ENCODE measurements at places on chromosomes 13 and 19.

DNA sequence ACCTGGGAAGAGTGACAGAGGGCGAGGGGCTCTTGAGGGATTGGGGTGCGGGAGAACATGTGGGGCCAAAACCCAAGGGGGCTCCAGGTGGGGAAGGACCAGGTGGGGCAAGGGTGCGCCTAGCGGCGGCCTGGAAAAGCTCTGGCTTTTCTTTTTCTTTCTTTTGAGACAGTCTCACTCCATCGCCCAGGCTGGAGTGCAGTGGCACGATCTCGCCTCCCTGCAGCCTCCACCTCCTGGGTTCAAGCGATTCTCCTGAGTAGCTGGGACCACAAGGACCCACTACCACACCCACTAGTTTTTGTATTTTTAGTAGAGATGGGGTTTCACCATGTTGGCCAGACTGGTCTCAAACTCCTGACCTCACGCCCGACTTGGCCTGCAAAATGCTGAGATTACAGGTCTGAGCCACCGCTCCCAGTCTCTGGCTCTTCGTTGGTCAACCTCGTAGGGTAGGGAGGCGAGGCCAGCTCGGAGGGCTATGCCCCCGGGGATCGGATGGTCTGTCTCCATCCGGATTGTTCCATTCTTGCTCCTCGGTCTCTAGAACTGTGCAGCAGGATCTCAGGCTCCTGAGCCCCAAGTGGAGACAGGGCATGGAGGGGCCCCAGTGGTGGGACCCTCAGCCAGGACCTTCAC lies 3.7 kb downstream of the GADD45B start:
- no peak for DNase-seq

DNA sequence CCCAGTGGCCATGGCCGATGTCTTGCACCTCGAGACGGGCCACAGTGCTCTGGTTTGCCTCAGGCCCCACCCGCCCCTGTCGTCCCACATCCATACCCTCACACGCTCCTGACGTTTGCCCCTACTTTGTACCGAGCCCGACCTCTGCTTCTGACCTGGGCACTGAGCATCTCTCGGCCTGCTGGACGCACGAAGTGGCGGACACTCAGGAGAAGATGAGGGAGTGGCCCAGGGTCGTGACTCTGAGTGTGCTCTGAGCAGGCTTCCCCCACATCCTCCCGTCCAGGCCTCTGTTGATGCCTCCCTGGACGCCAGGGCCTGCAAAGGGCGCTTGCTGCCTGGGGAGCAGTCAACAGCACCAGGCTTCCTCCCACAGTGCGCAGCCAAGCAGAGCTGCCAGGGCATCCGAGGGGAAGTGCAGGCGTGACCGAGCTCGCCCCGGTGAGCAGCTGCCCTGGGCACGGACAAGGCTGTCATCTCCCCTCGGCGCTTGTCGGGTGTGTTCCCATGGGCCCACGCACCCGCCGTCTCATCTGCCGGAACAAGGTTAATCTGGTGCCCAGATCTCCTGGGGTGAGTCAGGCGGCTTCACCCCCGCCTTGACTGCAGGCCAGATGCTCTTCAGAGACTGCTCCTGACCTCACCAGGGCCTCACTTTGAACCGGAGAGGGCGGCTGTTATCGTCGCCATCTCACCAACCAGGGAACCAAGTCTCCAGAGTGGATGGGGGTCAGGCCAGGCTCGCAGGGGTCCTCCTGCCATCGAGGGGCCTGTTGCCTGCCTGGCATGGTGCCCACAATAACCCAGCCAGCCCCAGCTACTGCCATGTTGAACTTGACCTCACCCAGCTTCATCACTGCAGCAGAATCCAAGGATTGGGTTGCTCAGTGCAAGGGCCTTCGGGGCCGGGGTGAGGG lies 27.2 kb downstream of the COMP start:
- no peak for DNase-seq

- no peak for DNase-seq
These were observed 50.7 kb downstream of the ZNF723 start for GRCh38 chr19:22882797-22883196.

- no peak for DNase-seq
These were observed 103.7 kb downstream of the MYO16 start for GRCh38 chr13:108733022-108733560.

GRCh38 chr13:50382511-50382910 lies 367.3 kb downstream of the KCNRG start:
- no peak for DNase-seq

DNA sequence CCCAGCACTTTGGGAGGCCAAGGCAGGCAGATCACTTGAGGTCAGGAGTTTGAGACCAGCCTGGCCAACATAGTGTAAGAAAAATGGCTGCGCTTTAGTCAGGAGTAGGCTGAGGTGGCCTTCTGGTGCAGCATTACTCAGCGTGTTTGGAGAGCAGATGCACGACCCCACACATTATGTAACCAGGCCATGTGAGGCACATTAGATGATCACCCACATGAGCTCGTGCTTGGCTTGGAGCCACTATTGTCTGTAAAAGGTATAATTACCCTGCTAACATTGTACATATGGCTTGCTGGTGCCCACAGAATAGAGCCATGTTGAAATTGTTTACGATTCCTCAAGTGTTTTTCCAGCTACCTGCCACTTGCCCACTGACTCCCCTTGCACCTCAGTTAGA lies 24.0 kb upstream of the SCEL start:
- DNase-seq = no peak

DNA sequence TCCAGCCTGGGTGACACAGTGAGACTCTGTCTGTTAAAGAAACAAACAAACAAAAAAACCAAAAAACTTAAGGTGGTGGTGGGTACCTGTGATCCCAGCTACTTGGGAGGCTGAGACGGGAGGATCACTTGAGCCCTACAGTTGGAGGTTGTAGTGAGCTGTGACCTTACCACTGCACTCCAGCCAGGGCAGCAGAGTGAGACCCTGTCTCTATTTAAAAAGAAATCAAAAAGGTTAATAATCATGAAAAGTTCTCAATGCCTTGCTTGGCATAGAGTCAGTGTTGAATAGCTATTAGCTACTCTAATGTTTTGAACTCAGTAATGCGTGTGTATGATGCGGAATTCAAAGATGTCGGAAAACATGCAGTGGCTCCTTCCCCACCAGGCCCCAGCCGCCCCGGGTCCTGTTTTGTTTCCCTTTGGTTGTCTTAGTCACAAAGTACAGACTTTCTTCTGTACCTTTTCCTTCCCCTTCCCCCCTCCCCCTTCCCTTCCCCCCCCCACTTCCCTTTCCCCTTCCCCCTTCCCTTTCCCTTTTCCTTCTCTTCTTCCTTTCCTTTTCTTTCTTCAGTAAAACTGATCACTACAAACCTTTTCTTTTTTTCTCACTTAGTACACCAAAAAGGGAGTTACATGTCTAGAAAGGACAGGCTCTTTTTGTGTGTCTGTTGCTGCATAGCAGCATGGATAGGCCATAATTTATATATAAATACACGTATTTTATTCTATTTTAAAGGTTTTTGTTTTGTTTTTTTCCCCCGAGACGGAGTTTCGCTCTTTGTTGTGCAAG lies 35.2 kb downstream of the DNM2 start:
- DNase-seq = no peak

DNA sequence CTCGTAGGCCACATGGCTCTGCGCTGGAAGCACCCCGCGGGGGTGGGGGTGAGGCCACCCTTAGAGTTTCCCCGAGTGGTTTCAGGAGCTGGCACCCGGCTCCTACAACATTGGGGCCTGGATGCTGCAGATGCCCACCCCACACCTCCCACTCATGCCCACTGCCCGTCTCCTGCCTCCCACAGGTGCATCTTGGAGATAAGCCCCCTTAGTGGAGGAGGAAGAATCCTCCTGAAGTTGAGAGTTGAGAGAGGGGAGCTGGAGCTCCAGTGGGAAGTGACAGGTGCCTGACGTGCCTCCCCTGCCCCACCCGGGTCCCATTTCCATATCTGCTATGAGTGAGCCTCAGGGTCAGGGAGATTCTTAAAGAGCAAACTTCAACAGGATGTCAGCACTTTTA lies 341.3 kb downstream of the TEX29 start:
- no peak for DNase-seq

- DNase-seq = no peak
These were observed 4.1 kb downstream of the C1QTNF9 start for GRCh38 chr13:24313439-24313838.

GRCh38 chr19:12932392-12933286 lies 872 bp downstream of the FARSA start:
- no peak for DNase-seq

- DNase-seq = no peak
These were observed 9.3 kb upstream of the CEACAM7 start for GRCh38 chr19:41697198-41697855.

DNA sequence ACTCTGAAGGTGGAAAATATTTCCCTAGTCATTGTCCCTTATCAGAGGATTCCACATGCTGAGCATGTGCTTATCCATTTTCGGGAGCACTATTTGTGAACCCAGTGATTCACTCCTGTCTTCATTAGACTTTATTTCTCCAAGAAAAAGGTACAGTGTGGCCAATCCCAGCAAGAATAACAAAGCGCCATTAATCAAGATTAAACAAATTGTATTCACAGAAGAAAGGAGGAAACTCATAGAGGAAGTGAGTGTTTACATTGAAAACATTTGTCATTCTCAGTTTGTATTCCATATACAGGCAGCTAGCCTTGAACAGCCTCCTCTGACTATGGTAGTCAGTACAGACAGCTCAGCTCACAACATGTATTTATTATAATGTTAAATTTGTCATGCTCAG lies 1669.9 kb upstream of the SPRY2 start:
- no peak for DNase-seq

GRCh38 chr19:1070931-1071791 lies 4.2 kb downstream of the ARHGAP45 start:
- no peak for DNase-seq

DNA sequence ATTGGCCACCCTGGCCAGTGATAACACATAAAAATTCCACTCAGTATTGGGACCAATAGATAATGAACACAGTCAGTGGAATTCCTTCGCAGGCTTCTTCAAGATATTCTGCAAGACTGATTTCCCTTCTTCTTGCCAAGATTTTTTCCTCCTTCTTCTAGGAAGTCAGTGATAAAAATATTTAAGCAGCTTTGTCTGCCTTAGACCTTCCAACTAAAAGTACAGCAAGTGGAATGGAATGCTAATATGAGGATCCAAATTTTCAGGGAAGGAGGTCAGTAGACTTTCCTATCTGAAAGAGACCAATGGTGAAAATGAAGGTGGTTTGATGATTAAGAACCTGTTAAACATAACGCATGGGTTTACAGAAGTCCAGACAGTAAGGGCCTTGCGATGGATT lies 9.6 kb downstream of the STARD13 start:
- no peak for DNase-seq

DNA sequence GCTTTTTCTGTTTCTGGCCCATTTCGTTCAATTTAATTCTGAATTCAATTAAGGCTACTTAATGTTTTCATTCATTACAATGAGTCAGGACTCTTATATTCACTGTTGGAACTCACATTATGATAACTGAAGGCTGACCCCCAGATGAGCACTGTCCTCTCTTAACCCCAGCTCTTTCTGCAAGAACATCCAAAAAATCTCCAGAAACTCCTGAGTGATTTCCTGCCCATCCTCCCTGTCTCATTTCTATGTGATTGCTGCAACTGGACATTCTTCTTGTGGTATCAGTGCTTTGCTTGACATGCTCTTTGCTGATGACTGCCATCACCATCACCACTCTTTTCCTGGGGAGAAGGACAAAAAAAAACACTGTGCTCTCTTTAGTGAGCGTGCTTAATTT lies 240.3 kb downstream of the SPRY2 start:
- DNase-seq = no peak

- no peak for DNase-seq
These were observed 1471.7 kb upstream of the PRR20A start for GRCh38 chr13:55669051-55669450.

DNA sequence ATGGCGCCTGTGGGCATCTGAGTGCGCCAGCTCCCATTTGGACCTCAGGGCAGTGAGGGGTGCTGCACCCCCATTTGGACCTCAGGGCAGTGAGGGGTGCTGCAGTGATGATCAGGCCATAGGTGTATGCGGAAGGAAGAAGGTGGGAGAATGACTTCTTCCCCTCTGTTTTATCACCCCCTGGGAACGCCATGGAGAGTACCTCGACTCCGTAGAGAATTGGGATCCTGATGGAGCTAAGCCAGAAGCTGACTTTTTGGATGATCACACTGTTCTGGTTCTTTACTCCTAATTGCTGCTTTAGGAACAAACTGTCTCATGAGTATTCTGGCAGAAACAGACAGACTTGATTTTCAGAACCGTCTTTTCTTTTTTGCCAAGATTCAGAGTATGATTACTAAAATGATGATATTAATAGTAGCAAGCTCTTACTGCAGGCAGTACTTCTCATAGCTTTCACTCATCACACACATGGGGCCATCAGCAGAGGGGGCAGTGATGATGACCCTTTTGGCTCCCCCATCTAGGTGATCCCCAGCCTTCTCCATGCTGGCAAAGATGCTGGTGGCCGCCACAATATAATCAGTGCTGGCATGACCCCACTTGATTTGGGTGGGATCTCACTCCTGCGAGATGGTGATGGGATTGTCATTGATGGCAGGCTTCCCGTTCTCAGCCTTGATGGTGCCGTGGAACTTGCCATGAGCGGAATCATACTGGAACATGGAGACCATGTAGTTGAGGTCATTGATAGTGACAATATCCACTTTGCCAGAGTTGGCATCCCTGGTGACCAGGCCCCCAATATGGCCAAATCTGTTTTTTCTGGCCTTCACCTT lies 10.3 kb upstream of the UBAC2 start:
- DNase-seq = no peak

DNA sequence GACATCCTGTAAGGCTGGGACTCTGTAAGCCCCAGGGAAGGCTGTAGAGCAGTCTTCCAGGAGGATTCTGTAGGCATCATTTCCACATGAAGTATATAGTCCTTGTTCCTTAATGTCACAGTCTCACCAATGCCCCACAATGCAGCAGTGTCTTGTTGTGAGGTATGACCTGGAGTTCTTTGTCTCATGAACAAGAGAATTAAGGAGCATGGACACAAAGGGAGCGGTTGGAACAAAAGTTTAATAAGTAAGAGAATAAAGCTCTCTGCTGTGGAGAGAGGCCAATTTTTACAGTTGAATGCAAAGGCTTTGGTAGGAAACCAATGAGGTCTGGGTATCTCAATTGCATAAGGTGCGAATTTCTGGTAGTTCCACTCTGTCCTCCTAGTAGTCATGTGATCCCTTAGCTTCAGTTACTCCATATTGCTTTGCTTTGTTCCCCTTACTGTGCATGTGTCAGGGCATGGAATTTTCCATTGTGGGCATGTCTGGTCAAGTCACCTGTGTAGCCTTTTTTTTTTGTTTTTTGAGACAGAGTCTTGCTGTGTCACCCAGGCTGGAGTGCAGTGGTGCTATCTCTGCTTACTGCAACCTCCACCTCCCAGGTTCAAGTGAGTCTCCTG lies 124.3 kb upstream of the TMTC4 start:
- DNase-seq = no peak

DNA sequence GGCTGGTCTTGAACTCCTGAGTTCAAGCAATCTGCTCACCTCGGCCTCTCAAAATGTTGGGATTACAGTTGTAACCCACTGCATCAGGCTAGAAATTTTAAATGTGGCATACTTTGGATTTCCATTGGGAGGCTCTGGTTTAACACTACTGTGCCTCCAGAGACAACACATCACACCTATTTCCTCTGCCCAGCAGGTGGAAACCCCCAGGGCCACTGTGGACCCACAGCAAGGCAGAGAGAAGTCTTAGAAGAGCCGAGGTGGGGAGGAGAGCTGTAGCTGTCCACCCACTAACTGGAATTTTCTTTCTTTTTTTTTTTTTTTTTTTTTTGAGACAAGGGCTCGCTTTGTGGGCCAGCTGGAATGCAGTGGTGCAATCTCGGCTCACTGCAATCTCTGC lies 39.4 kb downstream of the IER2 start:
- DNase-seq = no peak
